ENCODE measurements at places on chromosomes 13 and 19. TPM values are rescaled to one million over a fixed set of nuclear protein-coding genes. Genes with fewer than 3 reads are reported as not detected.

GRCh38 chr19:50387868-50388245 lies 3.7 kb downstream of the POLD1 start:
- DNase-seq: no peak

IGSF23 gene
- not detected for total RNA-seq

GRCh38 chr13:79511611-79512010 lies 30.7 kb downstream of the NDFIP2 start:
- DNase-seq: no peak

DNA sequence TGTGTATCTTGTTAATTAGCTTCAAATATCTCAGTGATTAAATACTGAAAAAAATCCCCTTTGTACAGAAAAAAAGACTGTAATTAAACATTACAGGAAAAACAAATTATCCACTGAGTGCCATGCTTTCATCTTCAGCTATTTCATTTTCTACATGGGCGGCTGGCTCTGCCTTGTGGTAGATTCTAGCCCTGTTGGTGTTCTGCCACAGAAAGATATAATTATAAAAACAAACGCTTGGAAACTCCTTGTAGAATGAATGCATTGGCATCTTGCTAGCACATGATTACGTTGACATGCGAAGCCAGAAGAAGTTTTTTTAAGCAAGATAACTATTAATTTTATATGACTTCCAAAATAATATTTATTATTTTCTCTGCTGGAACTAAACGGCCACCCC lies 496.8 kb downstream of the MYO16 start:
- DNase-seq: no peak

DNA sequence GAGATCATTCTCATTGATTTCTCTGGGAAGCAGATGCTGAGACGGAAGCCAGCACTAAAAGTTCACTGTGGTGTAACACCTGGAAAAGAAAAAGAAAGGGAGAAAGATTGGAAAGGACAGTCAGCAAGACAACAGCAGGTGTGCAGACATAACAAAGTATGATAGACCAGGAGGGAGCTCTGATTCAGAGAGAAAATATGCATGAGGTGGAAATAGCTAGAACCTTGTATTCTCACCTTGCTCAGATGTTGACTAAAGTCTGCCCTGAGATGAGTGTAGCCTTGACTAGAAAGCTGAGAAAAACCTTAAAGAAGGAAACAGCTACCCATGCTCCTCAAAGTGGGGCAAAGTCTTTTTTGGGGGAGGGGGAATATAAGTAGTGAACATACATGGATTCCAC lies 1711.8 kb downstream of the EFNB2 start:
- DNase-seq: no peak

- DNase-seq: peak; percentile 89
These were observed 49.9 kb downstream of the AP1M1 start for GRCh38 chr19:16247353-16248182.
